ENCODE measurements at places on chromosomes 7 and 10.

DNA sequence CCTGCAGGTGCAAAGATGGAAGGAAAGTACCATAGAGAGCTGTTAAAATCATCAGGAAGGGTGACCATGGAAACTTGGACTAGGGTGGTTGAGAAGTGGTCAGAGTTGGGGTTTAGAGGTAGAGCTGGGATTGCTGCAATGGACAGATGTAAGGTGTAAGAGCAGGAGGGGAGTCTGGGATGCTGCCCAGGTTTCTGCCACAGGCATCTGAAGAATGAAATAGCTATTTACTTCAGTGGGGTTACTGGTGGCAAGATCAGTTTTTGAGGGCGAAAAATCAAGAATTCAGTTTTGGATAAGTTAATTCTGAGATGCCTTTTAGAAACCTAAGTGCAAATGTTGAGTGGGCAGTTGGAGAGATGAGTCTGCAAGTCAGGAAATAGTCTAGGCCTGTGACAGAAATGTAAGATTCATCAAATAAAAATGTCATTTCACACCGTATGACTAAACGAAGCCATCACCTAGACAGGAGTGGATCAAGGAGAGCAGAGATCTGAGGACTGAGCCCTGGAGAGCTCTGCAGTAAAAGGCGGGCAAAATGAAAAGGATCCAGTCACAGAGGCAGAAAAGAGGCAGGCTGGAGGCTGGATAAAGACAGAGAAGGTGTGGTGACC lies 22.7 kb upstream of the TOMM7 start:
- DNase-seq: no peak

- DNase-seq: no peak
Measured at GRCh38 chr10:870564-871166, 60.8 kb downstream of the LARP4B start.

DNA sequence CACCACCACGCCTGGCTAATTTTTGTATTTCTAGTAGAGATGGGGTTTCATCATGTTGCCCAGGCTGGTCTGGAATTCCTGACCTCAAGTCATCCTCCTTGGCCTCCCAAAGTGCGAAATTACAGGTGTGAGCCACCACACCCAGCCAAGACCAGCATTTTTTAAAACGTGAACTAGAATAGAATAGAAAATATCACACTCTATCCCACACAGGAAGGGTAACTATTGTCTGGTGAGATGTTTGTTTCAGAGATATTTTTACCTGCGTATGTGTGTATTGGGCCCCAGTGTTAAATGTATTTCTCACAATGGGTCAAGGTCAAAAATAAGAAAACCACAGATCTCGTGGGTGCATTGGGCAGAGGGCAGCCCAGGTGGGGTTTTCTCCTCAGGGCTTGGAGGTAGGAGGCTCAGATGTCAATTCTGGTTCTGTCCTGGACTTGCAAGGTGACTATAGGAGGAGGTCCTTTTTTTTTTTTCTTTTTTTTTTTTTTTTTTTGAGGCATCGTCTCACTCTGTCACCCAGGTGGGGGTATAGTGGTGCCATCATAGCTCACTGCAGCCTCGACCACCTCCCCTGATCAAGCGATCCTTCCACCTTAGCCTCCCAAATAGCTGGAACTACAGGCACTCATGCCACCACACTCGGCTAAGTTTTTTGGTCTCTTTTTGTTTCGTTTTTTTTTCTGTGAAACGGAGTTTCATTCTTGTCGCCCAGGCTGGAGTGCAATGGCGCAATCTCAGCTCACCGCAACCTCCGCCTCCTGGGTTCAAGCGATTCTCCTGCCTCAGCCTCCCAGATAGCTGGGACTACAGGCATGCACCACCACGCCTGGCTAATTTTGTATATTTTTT lies 19.0 kb downstream of the SH2B2 start:
- no peak for DNase-seq

DNA sequence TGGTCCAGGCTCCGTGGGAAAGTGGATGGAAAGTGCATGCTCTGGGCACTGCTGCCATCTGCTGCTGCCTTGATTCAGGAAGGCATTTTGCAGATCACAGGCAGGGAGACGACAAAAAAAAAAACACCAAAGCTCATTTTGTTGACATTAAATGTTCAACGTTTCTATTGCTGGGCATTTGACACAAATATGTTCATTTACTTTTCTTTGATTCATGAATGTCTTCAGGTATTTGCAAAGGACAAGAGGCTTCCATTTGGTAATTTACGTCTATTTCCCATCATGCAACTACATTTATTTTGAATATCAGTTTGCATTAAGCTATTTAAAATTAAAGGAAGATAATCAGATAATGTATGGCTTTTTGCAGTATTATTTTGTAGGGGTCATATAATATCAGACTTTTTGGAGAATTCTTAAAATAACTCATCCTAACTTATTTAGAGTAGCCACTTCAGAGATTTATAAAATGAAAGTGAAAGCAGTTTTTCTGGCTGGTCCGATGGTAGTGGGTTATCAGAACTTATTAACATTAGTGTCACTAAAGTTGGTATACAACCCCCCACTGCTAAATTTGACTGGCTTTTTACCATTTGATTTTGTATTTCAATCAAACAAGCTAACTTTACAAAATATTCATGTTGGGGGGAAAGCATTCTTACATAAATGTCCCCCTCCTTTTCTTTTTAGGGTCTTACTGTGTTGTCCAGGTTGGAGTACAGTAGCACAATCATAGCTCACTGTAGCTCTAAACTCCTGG lies 65.3 kb downstream of the PDIA4 start:
- no peak for DNase-seq

GRCh38 chr10:1739751-1740150 lies 2.4 kb upstream of the ADARB2 start:
- no peak for DNase-seq
